Activated CD4-positive, alpha-beta T cell treated with anti-CD3 and anti-CD28 coated beads for 48 hours (primary cell): ENCODE measurements at places on chromosomes 11 and 22.

GRCh38 chr11:776561-777287, 563 bp downstream of the GATD1 start:
- DNase-seq, result peak; percentile 56

DNA sequence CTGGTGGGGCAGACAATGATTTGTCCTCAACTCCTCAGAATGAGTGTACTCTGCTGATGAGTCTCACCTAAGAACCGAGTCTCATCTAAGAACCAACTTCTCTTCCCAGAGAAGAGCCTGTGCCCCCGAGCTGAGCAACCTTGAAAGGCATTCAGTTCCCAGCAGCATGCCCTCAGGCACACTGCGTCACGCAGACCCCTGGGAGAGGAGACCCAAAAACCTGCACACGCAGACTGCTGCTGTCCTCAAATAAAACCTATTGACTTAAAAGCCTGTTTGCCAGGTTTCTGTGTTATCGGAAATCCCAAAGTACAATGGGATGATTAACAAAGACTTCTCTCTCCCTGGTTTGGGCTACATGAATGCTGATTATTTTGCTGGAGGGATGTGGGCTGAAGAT, 121.2 kb downstream of the C11orf58 start:
- no peak for DNase-seq

DNA sequence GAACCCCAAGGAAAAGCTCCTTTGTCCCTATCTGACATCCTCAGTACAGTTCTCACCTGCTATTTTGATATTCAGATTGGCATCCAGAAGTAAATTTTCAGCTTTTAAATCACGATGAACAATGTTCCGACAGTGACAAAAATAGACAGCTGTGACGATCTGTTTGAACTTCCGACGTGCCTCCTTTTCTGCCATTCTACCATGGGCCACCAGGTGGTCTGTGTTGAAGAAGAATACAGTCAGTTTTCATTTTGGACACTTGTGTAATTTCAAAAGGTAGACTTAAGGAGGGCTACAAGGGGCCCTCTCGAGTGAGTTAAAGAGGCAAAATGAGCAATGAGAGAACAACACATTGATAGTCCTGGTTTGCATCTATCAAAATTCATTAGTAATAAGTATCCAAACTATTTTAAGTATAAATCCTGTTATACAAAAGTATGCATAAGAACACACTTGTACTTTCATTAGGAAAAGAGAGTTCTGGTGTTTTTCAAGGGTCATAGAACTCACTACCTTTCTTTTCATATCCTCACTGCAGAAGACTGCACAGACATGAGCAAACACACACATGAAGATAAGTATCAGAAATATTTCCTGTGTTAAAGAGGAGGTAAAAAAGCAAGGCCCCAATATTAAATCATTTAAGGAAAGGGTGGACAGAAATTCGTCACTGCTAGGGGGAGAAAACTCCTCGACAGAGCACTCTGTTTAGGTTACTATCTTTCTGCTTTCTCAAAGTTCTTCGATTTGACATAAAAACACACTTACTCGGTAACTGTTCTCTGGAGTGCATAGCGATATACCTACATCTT, 89.9 kb upstream of the APOA1 start:
- DNase-seq, result peak; percentile 65

- DNase-seq, result no peak
Observed at GRCh38 chr22:43429426-43429825, 17.6 kb downstream of the MPPED1 start.

DNA sequence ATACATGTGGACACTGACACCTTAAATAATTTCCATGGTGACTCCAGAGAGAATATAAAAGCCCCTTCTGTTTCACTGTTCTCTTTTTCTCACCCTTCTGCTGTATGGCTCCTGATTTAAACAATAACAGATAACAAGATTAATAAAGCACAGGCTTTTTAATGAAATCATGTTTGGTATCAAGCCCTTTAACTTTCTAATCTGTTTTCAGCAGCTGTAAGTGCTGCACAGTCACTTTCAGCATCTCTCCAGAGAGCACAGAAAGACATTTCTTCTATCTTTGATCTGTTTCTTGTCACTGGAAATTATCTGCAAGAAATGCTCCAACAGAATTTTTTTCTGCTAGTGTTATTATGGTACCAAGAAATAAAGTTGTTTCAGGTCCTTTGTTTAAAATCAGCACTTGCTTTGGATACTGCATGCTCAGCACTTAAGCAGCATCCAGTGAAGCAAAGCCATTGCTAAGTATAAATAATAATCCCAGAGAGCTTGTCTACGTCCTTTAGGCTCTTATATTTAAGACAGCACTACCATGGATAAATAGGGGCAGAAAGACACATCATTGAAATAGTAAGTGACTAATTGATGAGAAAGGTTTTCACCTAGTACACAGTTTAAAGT, 134.2 kb upstream of the CARD18 start:
- DNase-seq, result no peak

- no peak for DNase-seq
Observed at GRCh38 chr11:100849009-100849900, 162.2 kb downstream of the ARHGAP42 start.
